ENCODE measurements at places on chromosomes 2 and 18.

GRCh38 chr2:30230497-30231211 is 680 bp upstream of the LBH start:
- DNase-seq, result peak; percentile 14

- no peak for DNase-seq
These were observed 51.6 kb upstream of the ATP8B1 start for GRCh38 chr18:57854726-57855125.

DNA sequence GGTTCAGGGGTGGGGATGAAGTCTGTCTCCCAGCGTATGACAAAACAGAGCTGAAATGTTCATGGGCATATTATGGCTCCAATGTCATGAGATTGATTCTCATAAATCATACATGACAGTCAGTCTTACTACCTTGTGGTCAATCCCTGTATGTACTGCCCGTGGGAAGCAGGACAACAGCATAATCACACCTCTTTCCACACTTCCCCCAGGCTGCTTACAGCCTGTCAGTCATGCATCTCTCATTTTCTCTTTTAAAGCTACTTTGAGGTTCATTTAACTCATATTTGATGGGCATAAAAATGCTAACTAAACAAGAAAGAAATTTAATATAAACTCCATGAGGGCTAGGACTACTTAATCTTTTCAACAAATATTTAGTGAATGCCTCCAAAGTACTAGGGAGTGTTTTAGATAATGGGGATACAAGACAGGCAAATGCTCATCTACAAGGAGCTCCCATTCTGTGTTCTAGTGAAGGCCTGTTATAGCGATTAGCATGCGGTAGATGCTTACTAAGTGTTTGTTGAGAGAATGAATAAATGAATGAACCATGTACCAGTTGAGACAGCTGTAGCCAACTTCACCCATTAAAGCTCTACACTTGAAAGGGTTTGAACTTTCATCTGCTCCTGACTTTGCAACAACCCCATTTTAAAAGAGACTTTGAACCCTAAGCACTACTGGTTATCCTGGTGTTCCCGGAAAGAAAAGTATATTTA is 89.1 kb downstream of the ALPK2 start:
- no peak for DNase-seq

DNA sequence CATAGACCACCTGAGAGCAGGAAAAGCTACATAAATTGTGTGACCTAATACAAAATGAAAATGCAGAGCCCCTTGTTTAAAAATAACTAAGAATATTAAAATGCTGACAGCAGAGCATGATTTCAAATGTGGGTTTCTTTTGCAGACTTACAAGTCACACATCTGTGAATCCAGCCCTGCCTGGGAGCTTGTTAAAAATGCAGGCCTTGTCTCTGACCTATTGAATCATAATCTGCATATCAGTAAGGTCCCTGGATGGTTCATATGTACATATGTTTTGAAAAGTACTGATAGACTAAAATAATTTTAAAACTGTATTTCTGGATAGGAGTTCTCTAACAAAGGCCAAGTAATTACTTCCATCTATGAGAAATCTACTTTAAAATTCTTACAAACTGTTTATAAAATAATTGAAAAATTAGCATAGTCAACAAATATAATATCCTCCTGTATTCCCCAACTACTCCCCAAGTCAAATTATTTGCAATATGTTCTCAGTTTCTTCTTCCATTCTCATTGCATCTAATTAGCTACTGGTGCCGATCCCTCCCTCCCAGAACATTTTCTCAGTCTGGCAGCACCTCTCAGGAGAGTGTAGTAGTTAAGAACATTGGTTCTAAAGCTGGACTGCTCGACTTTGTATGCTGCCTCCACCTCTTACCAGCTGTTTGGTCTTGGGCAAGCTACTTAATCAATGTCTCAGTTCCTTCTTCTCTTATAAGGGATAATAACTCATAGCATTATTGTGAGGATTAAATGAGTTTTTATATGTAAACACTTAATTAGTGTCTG is 1040.4 kb upstream of the CDH2 start:
- no peak for DNase-seq

DNA sequence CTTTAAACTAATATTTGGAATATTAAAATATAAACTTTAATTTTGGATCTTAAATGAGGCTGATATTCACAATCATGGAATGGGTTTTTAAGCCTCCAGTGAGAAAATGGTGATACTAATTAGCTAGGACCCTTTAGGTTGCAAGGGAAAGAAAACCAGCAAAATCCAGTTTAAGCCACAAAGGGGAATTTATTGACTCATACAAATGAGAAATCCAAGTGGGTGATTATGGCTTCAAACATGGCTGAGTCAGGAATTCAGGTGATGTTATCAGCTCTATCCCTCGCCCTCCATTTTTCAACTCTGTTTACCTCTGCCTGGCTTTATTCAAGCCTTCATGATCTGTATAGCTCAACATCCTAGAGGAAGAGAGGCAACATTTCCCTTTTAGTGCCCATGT is 75.3 kb upstream of the DLX2 start:
- DNase-seq, result no peak

DNA sequence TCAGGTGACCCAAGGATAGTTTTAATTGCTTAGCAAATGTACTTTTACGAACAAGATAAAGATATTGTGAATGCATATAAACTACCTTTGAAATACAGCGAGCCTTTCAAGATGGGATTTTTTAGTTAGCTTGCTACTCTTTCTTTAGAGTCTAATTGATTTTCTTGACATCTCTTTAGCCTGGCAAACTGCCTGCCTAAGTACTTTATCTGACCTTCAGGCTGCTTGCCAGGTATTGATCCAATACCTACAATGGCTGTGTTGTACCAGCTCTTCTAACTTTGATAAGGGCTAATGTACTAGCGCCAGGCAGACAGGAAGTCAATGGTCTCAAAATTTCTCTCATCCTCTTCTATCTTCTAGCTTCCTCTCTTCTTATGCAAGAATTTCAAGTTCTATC is 414.4 kb upstream of the ACVR2A start:
- DNase-seq, result no peak

DNA sequence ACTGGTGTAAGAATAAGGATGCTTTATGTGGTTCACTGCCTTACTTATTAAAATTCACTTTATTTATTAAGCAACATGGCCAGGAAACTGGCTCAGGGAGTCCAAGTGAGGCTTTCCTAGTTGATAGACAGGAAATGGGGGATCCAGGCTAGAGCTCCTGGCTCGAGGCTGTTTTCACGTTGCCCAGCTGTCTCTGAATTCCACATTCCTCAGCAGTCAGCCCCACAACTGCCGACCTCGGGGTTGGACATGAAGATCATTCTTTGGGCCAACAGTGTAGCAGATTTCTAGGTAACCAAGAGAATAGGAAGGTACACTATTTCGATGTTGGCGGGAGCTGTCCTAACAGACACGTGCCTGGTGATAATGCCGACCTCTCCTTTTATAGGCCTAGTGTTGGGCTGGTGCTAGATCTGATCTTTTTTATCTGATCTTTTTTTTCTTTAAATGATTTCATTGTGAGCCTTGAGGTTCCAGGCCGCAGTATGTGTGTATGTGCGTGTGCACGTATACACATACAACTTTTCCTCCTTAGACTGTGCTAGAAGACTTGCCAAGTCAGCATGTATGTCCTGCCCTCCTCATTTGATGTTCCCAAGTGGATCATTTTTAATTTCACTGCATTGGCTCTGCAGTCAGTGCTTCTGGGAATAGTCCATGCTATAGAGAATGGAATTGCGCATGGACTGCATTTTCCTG is 103.5 kb downstream of the CABLES1 start:
- DNase-seq, result no peak

GRCh38 chr2:62284980-62285379 is 89.1 kb downstream of the B3GNT2 start:
- no peak for DNase-seq

GRCh38 chr2:176432434-176432833 is 163.2 kb downstream of the MTX2 start:
- no peak for DNase-seq

DNA sequence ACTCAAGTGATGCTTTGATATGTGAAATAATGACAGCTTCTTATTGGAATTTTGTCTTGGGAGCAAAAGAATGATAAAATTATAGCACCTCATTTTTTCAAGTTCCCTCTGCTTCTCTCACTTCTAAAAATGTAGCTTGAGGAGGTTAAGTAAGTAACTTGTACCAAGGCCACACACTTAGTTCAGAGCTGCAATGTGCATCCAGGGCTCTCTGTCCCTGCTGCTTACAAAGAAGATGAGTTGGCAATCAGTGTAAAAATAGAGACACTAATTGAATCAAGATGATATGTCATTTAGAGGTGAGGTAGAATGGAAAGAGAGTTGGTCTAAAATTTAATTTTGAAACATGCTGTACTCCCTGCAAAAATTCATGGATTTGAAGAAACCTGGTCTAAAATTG is 312.0 kb upstream of the TNP1 start:
- DNase-seq, result no peak

- no peak for DNase-seq
These were observed 150.3 kb downstream of the TMEM18 start for GRCh38 chr2:526918-527317.

GRCh38 chr2:219759801-219760200 is 132.4 kb downstream of the SLC4A3 start:
- DNase-seq, result no peak

GRCh38 chr2:196315388-196316049 is 144.1 kb upstream of the STK17B start:
- DNase-seq, result no peak

GRCh38 chr2:118148809-118149208 is 60.5 kb downstream of the INSIG2 start:
- no peak for DNase-seq

DNA sequence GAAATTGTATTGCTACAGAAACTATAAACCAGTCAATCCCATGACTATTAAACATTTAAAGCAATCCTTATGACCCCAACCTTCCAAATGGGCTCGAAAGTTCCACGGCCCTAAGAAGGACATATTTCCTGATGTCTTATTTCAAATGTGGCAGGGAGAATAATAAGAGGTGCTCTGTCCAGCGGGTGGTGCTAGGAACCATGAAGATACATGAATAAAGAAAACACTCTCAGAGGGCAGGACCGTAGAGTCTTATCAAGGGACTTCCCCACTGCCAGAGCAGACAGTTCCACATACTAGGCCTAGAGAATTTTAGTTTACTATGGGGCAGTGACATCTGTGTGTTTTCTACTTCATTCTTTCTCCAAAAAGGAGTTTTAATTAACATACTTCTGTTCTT is 187.1 kb upstream of the PIK3C3 start:
- no peak for DNase-seq

GRCh38 chr18:47203626-47204464 is 27.7 kb upstream of the IER3IP1 start:
- no peak for DNase-seq

- no peak for DNase-seq
These were observed 305.4 kb upstream of the HS6ST1 start for GRCh38 chr2:128623776-128624761.

DNA sequence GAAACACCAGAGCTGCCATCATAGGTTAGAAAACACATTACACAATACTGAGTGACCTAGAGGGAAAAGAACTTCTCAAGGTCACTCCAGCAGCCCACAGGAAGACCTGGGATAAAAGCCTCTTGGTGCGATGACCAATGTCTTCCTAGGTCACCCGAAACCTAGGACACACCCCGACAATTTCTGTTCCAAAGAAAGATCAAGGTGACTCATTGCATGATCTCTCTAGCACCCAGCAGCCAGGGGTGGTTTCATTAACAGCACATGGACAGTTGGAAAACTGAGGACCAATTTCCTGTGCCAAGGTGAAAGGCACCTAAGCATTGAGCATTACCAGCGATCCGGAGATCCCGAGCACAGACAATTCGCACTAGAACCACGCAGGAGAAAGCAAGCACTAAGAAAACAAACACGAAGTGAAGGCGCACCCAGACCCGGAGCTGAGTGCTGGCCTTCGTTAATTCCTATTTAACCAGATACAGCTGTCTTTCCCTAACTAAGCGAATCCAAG is 1.5 kb downstream of the CACNB4 start:
- no peak for DNase-seq

GRCh38 chr18:63730773-63731172 is 28.0 kb downstream of the SERPINB11 start:
- no peak for DNase-seq

- DNase-seq, result no peak
These were observed 170.8 kb downstream of the TMEM18 start for GRCh38 chr2:506451-506850.

GRCh38 chr2:20451000-20451290 is 4.1 kb downstream of the RHOB start:
- no peak for DNase-seq

- no peak for DNase-seq
These were observed 30.1 kb upstream of the SERPINE2 start for GRCh38 chr2:224069172-224069571.

GRCh38 chr18:9055185-9055584 is 47.3 kb upstream of the NDUFV2 start:
- DNase-seq, result no peak

- no peak for DNase-seq
These were observed 120.6 kb downstream of the EHBP1 start for GRCh38 chr2:62826141-62826540.

- DNase-seq, result no peak
These were observed 301.0 kb upstream of the MGAT5 start for GRCh38 chr2:133952896-133953295.

GRCh38 chr2:75166491-75166890 is 32.8 kb downstream of the TACR1 start:
- DNase-seq, result no peak

DNA sequence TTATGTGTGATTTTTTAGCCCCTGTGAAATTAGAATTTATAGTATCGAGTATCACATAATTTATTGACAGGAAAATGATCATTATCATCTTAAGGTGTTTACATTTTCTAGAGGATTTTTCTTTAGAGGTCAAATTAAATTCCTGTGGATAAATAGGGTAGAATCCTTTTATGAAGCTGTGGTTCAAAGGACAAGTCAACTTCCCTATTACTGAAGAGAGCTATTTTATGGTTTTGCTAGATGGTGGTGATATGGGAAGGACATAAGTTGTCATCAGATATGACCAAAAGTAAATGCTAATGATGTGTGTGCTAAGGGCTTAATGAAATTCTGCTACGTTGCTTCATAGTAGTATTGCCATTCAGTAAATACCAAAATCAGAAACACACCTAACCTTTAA is 80.1 kb downstream of the EML4 start:
- no peak for DNase-seq

GRCh38 chr2:14292964-14293363 is 339.6 kb upstream of the LRATD1 start:
- DNase-seq, result no peak

DNA sequence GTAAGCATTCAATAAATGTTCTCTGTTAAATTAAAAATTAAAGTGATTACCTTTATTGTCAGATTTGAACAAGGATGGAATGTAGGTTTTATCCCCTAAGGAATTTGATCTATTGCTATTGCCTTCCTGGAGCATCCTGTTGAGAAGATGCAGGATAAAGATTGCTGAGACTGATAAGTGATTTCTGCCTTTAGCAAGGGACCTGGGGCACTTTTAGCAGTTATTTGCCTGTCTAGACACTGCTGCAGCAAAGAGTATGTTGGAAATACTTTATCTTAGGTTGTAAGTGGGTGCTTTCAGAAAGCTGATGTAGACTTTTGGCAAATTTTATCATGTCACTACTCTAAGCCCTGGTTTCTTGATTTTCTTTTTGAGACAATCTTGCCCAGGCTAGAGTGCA is 69.5 kb downstream of the FAM117B start:
- no peak for DNase-seq
